Activated T-cell treated with anti-CD3 and anti-CD28 coated beads, Interleukin-2, amount 50 U/mL, for 24 hours (primary cell): ENCODE measurements at places on chromosomes 2 and 18.

GRCh38 chr2:11749646-11750349, 3.4 kb downstream of the LPIN1 start:
- peaks cover 89% of the 10 kb centered on the region for H3K4me1 ChIP-seq
- DNase-seq = no peak

- no peaks in the 10 kb centered on the region for H3K36me3 ChIP-seq
- H3K27me3 ChIP-seq = no peaks in the 10 kb centered on the region
- H3K27ac ChIP-seq = no peak overlapping the region
- peak; percentile 43 for DNase-seq
Observed at GRCh38 chr2:27723372-27724144, 48.0 kb upstream of the MRPL33 start.

GRCh38 chr2:161419638-161420190, 3.6 kb downstream of the TBR1 start:
- H3K36me3 ChIP-seq = no peaks in the 10 kb centered on the region
- H3K27me3 ChIP-seq = peaks cover 96% of the 10 kb centered on the region
- H3K27ac ChIP-seq = no peak overlapping the region

- H3K27ac ChIP-seq = peak overlapping the region; percentile 91
- peak overlapping the region; percentile 91 for H3K4me3 ChIP-seq
- no peaks in the 10 kb centered on the region for H3K27me3 ChIP-seq
- H3K4me1 ChIP-seq = peaks cover 65% of the 10 kb centered on the region
Observed at GRCh38 chr2:96325884-96326255, 753 bp downstream of the ITPRIPL1 start.

DNA sequence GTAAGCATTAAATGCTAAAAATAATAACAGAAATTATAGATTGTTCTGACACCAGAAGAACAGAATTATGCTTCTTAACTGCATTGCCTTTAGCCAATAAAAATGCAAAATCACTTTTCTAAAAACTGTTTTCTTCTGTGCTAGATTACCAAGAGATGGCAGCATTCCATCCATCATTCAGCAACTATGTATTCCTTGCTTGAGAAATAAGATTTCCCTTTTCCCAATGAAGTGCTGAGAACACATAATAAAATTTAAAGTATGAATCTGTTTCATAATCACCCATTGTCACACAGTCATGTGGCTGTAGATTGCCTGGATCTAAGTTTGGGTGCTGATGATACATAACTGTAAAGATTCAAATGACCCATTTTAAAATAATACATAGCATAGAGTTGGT, 504.2 kb downstream of the TDRD15 start:
- no peaks in the 10 kb centered on the region for H3K4me1 ChIP-seq
- no peak overlapping the region for H3K27ac ChIP-seq
- no peaks in the 10 kb centered on the region for H3K27me3 ChIP-seq
- H3K36me3 ChIP-seq = no peaks in the 10 kb centered on the region

DNA sequence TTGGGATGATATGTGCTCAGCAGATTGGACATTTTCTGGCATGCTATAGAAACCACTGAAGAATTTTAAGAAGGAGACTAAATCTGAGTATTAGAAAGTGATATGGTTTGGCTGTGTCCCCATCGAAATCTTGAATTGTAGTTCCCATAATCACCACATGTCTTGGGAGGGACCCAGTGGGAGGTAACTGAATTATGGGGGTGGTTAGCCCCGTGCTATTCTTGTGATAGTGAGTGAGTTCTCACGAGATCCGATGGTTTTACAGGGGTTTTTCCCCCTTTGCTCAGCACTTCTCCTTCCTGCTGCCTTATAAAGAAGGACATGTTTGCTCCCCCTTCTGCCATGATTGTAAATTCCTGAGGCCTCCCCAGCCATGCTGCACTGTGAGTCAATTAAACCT, 535.9 kb upstream of the VRK2 start:
- H3K36me3 ChIP-seq = no peaks in the 10 kb centered on the region
- H3K4me1 ChIP-seq = no peaks in the 10 kb centered on the region
- no peak overlapping the region for H3K4me3 ChIP-seq
- H3K27ac ChIP-seq = no peak overlapping the region

GRCh38 chr2:188889187-188889586, 85.0 kb upstream of the COL3A1 start:
- DNase-seq = no peak
- no peaks in the 10 kb centered on the region for H3K27me3 ChIP-seq
- H3K4me1 ChIP-seq = no peaks in the 10 kb centered on the region
- no peak overlapping the region for H3K27ac ChIP-seq
- H3K4me3 ChIP-seq = no peak overlapping the region

DNA sequence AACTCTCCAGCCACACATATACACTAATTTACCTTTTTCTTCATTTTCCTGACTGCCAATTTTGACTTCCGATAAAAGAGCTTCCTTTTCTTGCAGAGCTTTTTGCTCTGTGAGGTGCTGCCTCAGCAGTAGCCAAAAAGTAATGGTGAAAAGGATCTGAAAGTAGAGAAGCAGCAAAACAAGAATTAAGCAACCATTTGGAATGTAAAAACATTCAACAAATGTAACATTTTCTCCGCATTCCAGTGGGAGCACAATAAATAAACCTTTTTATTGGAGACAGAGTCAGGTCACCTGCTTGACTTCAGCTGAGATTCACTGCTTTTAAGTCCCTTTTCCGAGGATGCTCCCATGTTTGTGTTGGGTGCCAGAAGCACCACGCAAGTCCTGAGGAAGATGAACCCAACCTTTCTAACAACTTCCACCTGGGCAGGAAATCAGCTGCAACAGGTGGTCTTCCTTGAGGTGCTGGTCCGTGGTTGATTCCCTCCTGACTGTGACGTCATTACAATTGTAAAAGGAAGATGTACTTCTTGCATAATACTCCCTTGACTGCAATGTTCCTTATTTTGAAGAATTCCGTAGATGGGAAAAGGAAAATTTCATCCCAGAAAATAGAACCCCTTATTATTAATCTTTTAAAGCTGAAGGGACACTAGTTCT, 265.5 kb downstream of the NAPG start:
- peaks cover 32% of the 10 kb centered on the region for H3K27me3 ChIP-seq
- DNase-seq = no peak
- H3K4me3 ChIP-seq = no peak overlapping the region
- no peaks in the 10 kb centered on the region for H3K36me3 ChIP-seq
- H3K27ac ChIP-seq = no peak overlapping the region

- no peaks in the 10 kb centered on the region for H3K27me3 ChIP-seq
- H3K4me3 ChIP-seq = peak overlapping the region; percentile 84
- peaks cover 30% of the 10 kb centered on the region for H3K4me1 ChIP-seq
- H3K36me3 ChIP-seq = peaks cover 41% of the 10 kb centered on the region
- peak overlapping the region; percentile 81 for H3K27ac ChIP-seq
- DNase-seq = peak; percentile 67
Observed at GRCh38 chr2:70995426-70995729, 705 bp upstream of the TEX261 start.

DNA sequence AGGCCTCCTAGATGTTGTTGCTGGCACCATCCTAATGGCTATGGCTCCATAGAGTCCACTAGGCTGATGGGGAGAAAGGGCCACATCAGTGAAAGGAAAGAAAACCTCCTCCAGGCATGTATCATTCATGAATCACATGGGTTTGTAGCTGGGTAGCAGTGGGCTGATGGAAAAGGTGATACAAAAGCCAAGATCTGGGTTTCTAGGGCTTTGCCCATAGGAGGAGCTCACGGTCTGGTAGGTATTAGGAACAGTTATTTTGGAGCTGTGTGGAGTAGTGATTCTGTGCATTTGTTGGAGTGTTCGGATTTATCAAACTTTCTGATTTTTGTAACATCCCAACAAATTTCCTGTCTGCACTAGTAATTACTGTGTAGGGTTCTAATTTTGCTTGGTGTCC, 259.2 kb downstream of the SLC4A3 start:
- H3K4me3 ChIP-seq = no peak overlapping the region
- DNase-seq = no peak
- no peak overlapping the region for H3K27ac ChIP-seq
- H3K27me3 ChIP-seq = peaks cover 13% of the 10 kb centered on the region

- H3K36me3 ChIP-seq = no peaks in the 10 kb centered on the region
- H3K4me1 ChIP-seq = peaks cover 10% of the 10 kb centered on the region
- H3K27me3 ChIP-seq = peaks cover 43% of the 10 kb centered on the region
- H3K4me3 ChIP-seq = no peak overlapping the region
- DNase-seq = no peak
Observed at GRCh38 chr2:9097239-9097638, 93.8 kb upstream of the MBOAT2 start.

DNA sequence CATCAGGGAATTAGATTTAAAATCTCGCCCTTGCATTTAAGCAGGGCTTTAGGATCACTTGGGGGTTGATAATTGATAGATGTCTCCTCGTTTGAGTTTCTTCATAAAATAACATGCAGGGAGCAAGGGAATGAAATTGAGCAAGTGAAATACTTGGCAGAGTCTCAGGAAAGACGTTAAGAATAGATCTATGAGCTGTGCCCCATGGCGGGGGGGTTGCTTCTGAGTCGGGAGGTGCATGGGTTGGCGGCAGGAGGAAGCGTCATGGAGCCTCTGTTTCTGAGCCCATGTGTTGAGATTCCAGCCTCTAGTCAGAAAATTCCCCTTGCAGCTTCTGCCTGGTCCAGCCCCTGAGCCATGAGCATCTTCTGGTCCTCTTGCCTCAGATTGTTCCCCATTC, 82.0 kb downstream of the APOB start:
- no peaks in the 10 kb centered on the region for H3K4me1 ChIP-seq
- H3K36me3 ChIP-seq = no peaks in the 10 kb centered on the region
- H3K27ac ChIP-seq = no peak overlapping the region
- no peak overlapping the region for H3K4me3 ChIP-seq
- H3K27me3 ChIP-seq = peaks cover 15% of the 10 kb centered on the region

DNA sequence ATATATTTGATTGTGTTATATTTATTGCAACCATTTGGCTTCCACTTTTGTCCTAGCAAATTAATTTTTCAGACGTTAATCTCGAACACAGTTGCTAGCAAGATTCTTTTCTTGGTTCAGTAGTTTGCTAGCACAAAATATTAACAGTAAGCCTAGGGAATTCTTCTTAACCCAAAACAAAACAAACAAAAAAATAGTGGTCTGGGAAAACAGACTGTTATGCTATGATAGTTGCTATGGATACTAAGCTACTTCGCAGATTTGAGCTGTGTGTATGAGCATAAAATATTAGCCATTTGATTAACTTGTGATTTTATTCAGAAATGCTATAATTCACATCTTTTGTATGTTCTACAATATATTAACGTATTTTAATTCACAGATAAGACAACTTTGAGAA, 541.5 kb upstream of the NETO1 start:
- no peak for DNase-seq
- no peaks in the 10 kb centered on the region for H3K36me3 ChIP-seq
- H3K4me1 ChIP-seq = no peaks in the 10 kb centered on the region
- no peaks in the 10 kb centered on the region for H3K27me3 ChIP-seq

- peaks cover 7% of the 10 kb centered on the region for H3K27me3 ChIP-seq
- H3K4me1 ChIP-seq = peaks cover 73% of the 10 kb centered on the region
- DNase-seq = no peak
- peak overlapping the region; percentile 43 for H3K4me3 ChIP-seq
Observed at GRCh38 chr18:62784338-62784965, 69.1 kb downstream of the PHLPP1 start.

DNA sequence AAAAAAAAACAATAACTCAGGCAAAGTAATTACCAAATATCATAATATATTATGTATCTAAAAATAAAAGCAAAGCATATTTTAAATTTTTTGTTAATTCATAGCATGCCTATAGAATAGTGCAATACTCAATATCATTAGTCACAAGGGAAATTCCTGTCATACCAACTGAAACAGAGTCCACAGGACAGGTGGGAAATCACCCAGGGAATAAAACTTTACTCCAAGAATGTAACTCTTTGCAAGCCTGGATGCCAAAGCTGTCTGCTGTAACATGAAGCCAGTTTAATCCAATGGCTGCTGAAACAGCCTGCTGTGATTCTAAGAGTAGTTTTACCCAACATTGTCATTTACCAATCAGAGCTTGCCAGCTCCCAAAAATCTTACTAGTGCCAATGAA, 40.0 kb upstream of the SULT1C3 start:
- no peak for DNase-seq
- no peak overlapping the region for H3K4me3 ChIP-seq
- H3K4me1 ChIP-seq = no peaks in the 10 kb centered on the region
- no peaks in the 10 kb centered on the region for H3K27me3 ChIP-seq
- H3K36me3 ChIP-seq = no peaks in the 10 kb centered on the region

DNA sequence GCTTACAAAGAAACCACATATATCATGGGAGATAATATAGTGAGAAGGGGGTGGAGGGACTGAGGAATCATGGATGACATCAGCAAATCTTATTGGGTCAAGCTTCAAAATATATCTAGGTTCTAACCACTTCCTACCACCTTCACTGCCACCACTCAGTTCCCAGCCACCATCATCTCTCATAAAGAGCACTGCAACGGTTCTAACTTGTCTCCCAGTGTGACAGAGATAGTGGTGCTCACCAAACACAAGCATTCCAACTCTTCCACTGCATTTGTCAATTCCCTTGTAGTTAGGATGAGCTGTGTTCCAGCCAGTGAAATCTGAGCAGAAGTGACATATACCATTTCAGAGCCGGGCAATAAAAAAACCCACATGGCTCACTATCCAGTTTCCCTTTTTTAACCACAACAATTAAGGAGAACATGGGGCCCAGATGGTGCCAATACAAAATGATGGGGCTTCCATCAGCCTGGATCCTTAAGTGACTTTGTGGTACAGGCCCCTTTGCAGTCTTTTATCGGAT, 318.1 kb downstream of the NBAS start:
- no peak overlapping the region for H3K4me3 ChIP-seq
- peaks cover 15% of the 10 kb centered on the region for H3K4me1 ChIP-seq
- H3K36me3 ChIP-seq = peaks cover 25% of the 10 kb centered on the region
- no peaks in the 10 kb centered on the region for H3K27me3 ChIP-seq
- no peak overlapping the region for H3K27ac ChIP-seq
- no peak for DNase-seq

- peaks cover 10% of the 10 kb centered on the region for H3K4me1 ChIP-seq
- H3K27me3 ChIP-seq = no peaks in the 10 kb centered on the region
- no peak overlapping the region for H3K27ac ChIP-seq
- no peak overlapping the region for H3K4me3 ChIP-seq
- DNase-seq = no peak
Observed at GRCh38 chr2:186950694-186951093, 101.7 kb upstream of the ZSWIM2 start.
